ENCODE measurements at places on chromosomes 1 and 21.

- DNase-seq, result no peak
Observed at GRCh38 chr1:186146974-186147373, 228.1 kb downstream of the TPR start.

DNA sequence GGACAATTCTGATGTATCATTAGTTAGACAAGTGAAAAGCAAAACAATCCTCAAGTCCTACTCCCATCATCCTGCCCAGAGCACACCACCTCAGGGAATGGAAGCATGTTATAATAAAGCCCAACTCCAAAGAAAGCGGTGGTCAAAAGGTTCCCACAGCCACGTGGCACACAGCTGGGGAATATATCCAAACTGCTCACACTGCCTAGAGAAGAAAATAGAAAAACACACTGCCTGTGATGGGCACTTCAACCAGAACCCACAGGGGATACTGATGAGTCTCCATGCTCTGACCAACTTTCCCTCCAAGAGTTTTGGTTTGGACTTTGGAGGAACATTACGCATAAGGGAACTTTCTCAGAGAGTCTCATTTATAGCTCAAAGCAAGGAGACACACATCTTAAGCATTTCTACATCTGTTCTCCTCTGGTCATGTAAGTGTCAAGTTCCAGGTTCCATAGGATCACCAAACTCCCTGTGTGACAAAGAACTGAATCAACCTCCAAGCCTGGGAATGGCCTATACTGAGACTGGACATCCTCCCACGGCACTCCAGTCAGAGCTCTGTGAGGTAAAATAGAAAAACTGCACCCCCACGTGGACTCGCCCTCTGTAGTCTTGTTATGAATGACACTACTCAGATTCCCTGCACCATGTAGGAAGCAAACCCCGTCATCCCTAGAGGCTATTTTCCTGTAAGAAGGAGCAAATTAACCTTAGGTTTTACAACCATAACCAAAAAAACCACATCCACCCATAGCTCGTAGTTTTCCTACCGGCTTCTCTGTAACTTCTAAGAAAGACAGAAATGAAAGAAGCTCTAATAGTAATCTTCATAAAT, 12.2 kb downstream of the DSTYK start:
- no peak for DNase-seq

DNA sequence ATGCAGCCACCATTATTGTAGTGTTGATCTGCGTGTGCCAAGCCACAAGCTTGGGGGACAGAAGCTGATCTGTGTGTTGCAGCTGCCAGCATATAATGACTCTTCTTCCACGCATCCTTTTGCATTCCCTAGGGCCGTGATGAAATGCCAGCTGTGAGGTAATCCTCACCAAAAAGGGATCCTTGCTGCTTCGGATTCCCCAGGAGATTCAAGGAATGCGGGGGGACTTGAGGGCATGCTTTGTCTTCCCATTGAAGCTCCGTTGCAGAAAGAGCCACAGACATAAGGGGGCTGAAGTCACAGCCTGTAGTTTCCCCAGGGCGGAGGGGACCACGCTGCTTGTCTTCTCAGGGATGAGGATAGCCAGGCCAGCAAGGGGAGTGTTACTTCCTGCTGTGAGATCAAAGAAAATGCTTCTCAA, 281.6 kb upstream of the FMN2 start:
- DNase-seq, result peak; percentile 1

- DNase-seq, result no peak
Observed at GRCh38 chr1:168317309-168317708, 36.6 kb downstream of the TBX19 start.

- no peak for DNase-seq
Observed at GRCh38 chr1:119336848-119337247, 31.7 kb upstream of the HAO2 start.

- no peak for DNase-seq
Observed at GRCh38 chr1:2595812-2596529, 9.4 kb downstream of the PRXL2B start.

- DNase-seq, result peak; percentile 57
Observed at GRCh38 chr1:165828669-165829329, 1.4 kb downstream of the UCK2 start.

DNA sequence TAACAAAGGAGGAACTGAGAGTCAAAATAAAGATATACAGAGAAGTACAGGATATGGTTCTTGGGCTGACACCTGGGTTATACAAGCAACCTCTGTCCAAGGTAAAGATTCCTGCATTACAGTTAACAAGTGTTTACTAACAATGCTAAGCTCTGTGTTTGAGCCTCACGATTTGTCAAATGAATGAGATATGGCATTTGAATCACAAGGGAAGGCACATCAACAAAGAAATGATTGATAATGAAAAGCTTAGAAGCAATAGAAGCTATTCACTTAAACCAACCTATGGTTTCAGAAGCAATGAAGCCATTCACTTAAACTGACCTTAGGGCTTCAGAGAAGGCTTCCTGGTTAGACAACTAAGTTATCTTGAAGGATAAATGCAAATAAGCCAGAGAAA, 199.5 kb downstream of the AGBL4 start:
- no peak for DNase-seq

- DNase-seq, result no peak
Observed at GRCh38 chr1:60697204-60697994, 385.0 kb upstream of the NFIA start.

- no peak for DNase-seq
Observed at GRCh38 chr1:31959521-31960340, 21.6 kb upstream of the PTP4A2 start.

GRCh38 chr1:20476265-20477038, 9.6 kb downstream of the CAMK2N1 start:
- DNase-seq, result no peak

- no peak for DNase-seq
Observed at GRCh38 chr1:12049616-12050015, 13.5 kb upstream of the TNFRSF8 start.

GRCh38 chr1:154865442-154866256, 4.4 kb downstream of the KCNN3 start:
- no peak for DNase-seq

GRCh38 chr1:54238353-54239034, 38.5 kb downstream of the MRPL37 start:
- DNase-seq, result no peak

DNA sequence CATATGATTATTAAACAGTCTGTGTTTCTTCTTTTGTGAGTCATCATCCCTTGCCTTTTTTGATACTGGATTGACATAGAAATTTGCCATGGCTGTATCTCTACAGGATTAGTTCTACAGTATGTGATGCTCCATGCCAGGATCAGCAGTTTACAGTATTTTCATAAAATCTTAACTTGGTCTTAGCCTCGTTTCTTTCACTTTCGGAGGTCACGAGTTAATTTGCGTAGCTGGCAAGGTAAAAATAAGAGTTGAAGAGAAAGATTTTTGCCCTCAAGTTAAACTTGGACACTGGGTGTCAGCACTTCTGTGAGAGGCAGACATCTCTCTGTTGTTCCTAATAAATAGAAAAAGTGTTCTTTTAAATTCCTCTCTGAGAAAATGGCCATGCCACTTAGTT, 79.1 kb downstream of the CACNA1E start:
- DNase-seq, result no peak

DNA sequence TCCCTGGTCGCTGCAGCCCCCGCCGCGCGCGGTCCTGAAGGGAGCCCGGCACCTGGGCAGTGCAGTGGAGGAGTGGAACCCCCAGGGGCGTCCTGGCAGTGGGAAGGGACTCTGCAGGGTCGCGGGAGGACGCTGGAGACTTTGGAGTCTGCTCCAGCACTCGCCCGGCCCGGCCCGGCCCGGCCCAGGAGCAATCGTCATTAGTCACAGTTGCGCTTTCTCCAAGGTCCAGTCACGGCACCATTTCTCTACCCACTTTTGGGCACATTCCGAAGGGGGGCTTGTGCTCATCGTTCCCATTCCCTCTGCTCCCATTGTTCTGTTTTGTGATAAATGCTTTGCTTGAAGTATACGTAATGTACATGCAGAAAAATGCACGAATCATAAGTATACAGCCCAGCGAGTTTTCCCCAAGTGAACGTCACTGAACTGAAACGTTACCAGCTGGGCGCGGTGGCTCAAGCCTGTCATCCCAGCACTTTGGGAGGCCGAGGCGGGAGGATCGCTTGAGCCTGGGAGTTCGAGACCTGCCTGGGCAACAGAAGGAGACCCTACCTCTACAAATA, 999 bp downstream of the THAP3 start:
- DNase-seq, result no peak

Measured in GM04504 (cell line).